ENCODE measurements at places on chromosomes 2 and 18.

DNA sequence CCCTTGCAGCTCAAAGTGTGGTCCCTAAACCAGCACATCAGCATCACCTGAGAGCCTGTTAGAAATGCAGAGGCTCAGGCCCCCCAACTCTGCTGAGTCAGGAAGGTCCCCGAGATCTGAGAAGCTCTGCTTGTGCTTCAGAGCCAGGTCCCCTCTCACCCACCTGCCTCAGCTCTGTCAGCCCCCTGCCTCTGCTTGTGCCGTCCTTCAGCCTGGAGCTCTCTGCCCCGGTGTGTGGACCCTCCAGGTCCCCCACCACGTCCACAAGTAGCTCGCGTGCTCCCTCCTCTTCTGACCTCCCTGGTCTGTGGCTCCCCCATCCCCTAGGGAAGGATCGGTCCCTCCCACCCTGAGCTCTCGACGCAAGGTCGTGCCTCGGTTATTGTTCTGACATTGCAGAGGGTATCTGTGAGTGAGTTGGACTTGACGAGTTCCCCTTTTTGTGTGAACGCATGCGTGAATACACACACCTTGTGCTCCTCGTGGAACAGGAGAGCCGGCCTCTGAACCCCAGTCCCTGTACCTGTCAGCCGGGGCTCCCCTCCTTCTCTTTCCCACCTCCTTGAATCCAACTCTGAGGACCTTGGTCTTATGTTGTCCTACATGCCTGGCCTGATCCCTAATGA is 75.5 kb upstream of the TAF1B start:
- no peak for DNase-seq

DNA sequence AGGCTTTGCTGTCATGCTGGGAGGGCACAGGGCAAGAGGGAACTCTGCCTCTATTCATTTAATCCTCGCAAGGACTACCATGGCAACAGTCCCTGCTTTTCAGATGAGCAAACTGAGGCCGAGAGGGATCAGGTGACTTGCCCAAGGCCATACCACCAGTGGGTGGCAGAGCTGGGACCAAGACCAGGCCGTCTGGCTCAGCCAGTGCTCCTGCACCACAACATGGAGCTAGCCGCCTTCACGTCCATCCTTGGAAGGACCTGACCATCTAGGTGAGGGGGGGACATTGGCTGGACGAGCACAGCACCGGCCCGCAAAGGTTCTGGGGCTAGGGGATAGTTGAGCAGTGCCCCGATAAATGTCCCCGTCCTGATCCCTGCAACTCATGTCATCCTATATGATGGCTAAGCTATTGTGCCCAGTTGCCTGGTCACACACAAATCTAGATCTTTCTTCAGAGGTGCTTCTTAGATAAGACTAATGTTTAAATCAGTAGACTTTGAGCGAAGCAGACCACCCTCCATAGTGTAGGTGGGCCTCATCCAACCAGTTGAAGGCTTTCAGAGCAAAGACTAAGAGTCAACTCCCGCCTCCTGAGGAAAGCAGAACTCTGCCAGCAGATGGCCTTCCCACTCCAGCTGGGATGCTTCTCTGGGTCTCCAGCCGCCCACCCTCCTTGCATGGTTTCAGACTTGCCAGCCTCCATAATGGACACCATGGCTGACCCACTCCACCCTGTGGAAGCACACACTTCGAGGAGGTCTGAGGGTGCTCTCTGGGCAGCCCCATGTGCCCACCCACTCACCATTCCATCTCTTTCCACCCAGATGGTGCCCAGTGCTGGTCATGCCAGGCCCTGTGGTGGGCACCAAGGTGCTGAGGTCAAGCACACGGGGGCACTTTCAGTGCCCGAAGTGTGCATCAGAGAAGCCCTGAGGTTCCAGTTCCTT is 214.8 kb upstream of the RAB6C start:
- DNase-seq, result no peak

GRCh38 chr2:85699325-85699724 is 5.2 kb downstream of the GNLY start:
- DNase-seq, result no peak

DNA sequence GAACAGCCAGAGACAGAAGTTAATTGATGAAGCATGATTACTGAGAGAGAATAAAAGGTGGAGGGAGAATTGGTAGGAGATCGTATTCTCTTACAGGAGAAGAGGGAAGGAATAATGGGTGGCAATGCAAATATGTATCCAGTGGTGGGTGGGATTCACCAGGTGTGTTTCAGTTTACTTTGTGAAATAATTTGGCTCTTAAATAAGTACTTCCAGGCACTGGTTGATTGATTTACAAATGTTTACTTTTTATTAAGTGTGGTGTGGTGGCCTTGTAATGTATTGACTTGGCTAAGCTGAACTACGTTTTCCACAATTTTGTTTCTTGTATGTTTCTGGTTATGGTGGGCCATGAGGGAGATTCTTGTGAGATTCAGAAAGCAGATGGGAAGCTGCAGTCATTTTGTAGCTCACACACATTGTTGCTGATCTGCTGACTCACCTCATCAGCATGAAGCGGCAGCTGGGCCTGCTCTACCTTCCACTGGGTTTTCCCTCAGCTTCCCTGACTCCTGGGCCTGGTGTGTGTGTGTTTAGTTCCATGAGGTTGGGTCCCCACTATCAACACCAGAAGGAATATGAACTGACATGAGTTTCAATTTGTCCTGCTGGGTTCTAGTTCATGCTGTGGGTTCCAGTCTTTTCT is 32.6 kb downstream of the MYL12B start:
- no peak for DNase-seq
